Heart right ventricle (tissue), 16 donors: ENCODE measurements at places on chromosomes 4 and X. TPM values are rescaled to one million over a fixed set of nuclear protein-coding genes. Genes with fewer than 3 reads are reported as not detected.
A peak's percentile ranks its signal among the peaks of the same experiment; 100 is the strongest.

GRCh38 chr4:145670422-145670821 is 9.5 kb upstream of the C4orf51 start:
- DNase-seq: no peak

GRCh38 chr4:168527560-168527959 is 30.7 kb downstream of the PALLD start:
- no peak for DNase-seq

- DNase-seq: no peak
These were observed 23.7 kb upstream of the LRAT start for GRCh38 chr4:154720123-154720522.

DNA sequence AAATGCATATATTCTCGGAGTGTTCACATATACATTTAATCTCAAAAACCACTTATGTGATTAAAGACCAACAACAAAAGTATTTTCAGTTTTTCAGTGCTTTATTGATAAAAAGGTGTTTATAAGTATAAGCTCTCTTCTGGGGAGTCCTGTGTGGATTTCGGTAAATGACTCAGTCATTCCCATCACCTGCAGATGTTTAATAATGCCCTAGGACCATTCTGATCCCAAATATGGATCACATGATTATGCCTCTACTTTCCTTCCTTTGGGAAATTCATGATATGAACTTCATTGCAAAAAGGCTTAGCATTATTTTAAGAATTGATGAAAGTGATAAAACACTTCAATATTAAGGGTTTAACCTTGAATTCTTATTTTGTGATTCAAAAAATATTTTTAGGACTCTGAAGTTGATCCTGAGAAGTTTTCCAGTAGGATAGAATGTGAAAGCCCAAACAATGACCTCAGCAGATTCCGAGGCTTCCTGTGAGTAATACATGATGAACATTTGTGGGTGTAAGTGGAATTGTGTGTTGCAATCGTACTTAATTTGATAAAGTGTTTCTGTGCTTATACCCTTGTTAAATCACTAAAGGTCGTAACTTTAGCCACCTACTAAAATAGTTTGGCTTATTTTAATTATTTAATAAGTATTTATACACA is 40.2 kb downstream of the ATP10D start:
- DNase-seq: peak; percentile 29

GRCh38 chr4:176671532-176671931 is 121.2 kb downstream of the VEGFC start:
- peak; percentile 13 for DNase-seq

- peak; percentile 5 for DNase-seq
These were observed 428.9 kb downstream of the EPHA5 start for GRCh38 chr4:65241257-65241997.

DNA sequence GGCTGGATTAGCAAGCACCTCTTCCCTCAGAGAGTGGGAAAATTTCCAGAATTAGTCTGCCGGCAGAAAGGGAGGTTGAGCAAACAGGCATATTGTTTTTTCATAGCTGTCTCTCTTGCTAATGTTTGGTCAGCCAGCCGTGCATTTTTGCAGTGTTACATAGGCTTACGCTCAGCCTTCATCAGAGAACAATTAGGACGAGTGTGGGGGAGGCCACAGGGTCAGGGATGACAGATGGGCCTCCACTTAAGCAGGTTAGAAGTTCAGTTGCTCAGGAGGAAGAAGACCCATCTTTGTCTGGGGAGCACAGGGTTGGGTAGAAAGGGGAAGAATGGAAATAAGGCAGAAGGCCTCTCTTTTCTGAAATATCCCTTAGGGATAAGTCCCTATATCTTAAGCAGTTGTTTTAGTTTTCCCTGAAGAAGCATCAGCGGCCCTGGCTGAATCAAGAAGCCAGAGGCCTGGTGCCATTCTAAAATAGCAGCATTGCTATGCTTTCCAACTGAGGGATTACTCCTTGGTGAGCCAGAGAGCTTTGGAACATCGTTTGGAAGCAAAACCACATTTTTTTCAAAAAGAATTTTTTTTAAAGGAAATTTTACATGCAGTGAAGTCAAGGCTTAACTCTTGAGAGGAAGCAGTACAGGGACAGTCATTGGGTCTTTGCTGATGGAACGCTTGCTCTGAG is 118.8 kb downstream of the SMIM20 start:
- no peak for DNase-seq

GRCh38 chrX:39381422-39381821 is 580.2 kb downstream of the MID1IP1 start:
- no peak for DNase-seq

DNA sequence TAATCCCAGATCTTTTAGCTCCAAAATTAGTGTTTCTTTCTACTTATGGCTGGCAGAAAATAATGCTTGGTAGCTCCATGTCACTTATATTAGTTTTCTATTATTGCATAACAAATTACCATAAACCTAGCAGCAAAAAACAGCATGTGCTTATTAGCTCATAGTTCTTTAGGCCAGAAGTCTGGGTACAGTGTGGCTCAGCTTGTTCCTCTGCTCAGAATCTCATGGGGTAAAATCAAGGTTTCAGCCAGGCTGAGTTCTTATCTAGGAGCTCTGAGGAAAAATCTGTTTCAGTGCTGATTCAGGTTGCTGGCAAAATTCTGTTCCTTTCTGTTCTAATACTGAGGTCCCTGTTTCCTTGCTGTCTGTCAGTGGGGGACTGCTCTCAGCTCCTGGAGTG is 101.1 kb downstream of the CT47B1 start:
- no peak for DNase-seq

DNA sequence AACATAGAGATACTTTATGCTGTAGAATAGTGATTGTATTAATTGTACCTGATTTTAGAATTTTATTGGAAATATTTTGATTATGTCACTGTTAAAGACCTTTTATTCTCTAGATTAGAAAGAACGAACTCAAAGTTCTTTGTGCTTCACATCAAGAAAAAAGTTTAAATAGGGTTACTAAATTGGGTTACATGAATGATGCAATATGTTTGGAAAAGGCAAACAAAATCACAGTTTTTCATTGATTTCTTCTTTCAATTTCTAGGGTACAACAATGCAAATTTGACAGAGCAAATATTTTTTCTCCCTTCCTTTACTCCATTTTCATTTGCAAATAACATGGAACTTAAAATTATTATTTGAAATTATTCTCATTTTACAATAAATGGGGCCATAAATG is 24.0 kb upstream of the ANKRD50 start:
- DNase-seq: no peak

DNA sequence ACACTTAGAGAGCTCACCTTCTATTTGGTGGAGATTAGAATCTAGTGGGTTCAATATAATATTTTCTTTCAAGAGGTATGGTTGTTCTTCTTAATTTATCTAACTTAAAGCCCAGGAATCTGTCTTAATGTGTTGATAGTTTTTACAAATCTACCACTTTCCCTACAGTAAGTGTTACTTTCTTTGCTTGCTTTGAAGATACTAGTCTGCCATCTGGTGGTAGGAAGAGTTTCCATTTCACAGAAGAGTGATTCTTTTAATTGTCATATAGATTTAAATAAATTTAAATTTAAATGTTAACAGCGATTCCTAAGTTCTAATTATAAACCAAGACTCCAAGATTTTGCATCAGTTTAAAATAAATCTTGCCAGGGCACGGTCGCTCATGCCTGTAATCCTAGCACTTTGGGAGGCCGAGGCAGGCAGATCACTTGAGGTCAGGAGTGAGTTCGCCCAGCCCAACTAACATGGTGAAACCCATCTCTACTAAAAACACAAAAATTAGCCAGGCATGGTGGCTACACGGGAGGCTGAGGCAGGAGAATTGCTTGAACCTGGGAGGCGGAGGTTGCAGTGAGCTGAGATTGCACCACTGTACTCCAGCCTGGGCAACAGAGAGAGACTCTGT is 43.5 kb downstream of the NUDT9 start:
- no peak for DNase-seq

GRCh38 chr4:154467886-154468285 is 23.7 kb downstream of the DCHS2 start:
- no peak for DNase-seq

- peak; percentile 8 for DNase-seq
These were observed 572.3 kb downstream of the RAB28 start for GRCh38 chr4:12911750-12912358.

GRCh38 chr4:43754566-43754965 is 694.0 kb downstream of the KCTD8 start:
- no peak for DNase-seq

GRCh38 chrX:155514225-155514624 is 55.8 kb upstream of the F8A3 start:
- no peak for DNase-seq

- no peak for DNase-seq
These were observed 630.4 kb upstream of the BOD1L1 start for GRCh38 chr4:14257903-14258302.

DNA sequence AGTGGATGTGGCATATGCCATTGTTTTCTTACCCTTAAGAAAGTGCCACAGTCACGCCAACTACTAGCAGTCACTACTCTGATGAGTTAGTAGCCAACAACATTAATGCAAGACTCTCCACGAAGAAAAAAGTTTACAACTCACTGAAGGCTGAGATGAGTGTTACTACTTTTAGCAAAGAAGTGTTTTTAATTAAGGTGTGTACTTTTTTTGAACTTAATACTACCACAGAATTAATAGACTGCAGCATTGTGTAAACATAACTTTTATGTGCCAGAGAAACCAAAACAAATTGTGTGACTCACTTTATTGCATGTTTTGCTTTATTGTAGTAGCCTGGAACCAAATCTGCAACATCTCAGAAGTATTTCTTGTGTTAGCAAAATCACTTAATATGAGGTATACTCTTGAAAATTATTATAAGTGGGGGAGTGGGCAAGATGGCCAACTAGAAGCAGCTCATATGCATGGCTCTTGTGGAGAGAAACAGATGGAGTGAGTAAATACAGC is 2.2 kb upstream of the UGT2B4 start:
- no peak for DNase-seq

DNA sequence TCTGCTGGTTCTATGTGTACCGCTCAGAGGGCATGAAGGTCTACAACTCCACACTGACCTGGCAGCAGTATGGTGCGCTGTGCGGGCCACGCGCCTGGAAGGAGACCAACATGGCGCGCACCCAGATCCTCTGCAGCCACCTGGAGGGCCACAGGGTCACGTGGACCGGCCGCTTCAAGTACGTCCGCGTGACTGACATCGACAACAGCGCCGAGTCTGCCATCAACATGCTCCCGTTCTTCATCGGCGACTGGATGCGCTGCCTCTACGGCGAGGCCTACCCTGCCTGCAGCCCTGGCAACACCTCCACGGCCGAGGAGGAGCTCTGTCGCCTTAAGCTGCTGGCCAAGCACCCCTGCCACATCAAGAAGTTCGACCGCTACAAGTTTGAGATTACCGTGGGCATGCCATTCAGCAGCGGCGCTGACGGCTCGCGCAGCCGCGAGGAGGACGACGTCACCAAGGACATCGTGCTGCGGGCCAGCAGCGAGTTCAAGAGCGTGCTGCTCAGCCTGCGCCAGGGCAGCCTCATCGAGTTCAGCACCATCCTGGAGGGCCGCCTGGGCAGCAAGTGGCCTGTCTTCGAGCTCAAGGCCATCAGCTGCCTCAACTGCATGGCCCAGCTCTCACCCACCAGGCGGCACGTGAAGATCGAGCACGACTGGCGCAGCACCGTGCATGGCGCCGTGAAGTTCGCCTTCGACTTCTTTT is 32.2 kb downstream of the WFS1 start:
- DNase-seq: no peak

GRCh38 chr4:76637712-76638361 is 202.8 kb downstream of the SHROOM3 start:
- no peak for DNase-seq

GRCh38 chr4:876780-877179 is 50.9 kb upstream of the CPLX1 start:
- DNase-seq: no peak

GRCh38 chr4:105887508-105887907 is 7.8 kb upstream of the NPNT start:
- no peak for DNase-seq

GRCh38 chr4:139279760-139280620 is at the start of gene MGARP:
TSS of gene MGARP (minus strand) at chr4:139280225. CDS start at chr4:139280158, 67 bp downstream.
- peak; percentile 29 for DNase-seq

GRCh38 chr4:48064349-48064748 is 47.8 kb downstream of the NIPAL1 start:
- DNase-seq: no peak

DNA sequence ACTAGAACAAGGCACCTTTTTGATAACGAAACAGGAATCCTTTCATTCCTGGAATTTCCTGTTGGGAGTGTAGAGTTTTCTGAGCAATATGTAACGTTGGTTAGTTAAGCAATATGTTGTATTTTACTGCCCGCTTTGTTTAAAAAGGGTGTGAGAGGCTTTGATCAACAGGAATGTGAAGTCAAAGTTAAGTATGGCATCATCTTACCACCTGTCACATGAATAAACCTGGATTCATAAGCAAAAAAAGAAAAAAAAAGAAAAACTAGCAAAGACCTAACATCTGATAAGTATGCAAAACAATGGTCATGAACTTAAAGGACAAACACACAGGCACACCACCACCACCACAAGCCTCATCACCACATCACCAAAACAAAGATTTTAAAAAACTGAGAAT is 7.1 kb upstream of the CXCL5 start:
- DNase-seq: no peak

GRCh38 chr4:147683188-147683591 is 773 bp downstream of the PRMT9 start:
- no peak for DNase-seq

DNA sequence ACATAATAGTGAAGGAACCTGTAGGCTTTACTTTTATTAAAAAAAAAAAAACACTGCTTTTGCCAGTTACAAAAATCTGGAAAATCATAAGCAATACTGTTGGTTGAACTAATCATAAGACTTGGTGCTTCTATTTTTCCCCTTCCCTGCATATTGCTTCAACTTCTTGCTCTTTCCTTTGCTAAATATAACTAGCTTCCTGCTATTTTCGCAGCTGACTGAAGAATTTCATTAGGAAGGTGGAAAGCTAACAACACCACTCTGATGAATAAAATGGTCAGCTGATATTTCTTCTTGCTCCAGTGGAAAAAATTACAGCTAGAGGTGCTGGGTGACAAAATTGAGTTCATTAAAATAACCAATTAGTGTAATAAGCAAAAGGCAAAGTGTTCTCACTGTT is 39.3 kb downstream of the MEPE start:
- DNase-seq: no peak

CT45A3 gene
- not detected for total RNA-seq

PPM1K gene
- 222 TPM for total RNA-seq

SH3RF1 gene
- 11.7 TPM for total RNA-seq

ALPK1 gene
- 4.4 TPM for total RNA-seq

RAB40A gene
- total RNA-seq: 0.35 TPM

TMEM31 gene
- total RNA-seq: not detected

GIMD1 gene
- not detected for total RNA-seq

BCORL1 gene
- 8.3 TPM for total RNA-seq

ESX1 gene
- total RNA-seq: not detected

CTSO gene
- total RNA-seq: 9.1 TPM

RAI2 gene
- total RNA-seq: 18.1 TPM

PRPS2 gene
- total RNA-seq: 3.6 TPM

NAT8L gene
- total RNA-seq: 0.12 TPM

HTN1 gene
- total RNA-seq: not detected

CSN1S1 gene
- not detected for total RNA-seq

HPRT1 gene
- 27.7 TPM for total RNA-seq

DGKK gene
- not detected for total RNA-seq

PAGE2 gene
- not detected for total RNA-seq

TMEM185A gene
- 27.1 TPM for total RNA-seq
